ENCODE measurements at places on chromosomes 13 and 19.

DNA sequence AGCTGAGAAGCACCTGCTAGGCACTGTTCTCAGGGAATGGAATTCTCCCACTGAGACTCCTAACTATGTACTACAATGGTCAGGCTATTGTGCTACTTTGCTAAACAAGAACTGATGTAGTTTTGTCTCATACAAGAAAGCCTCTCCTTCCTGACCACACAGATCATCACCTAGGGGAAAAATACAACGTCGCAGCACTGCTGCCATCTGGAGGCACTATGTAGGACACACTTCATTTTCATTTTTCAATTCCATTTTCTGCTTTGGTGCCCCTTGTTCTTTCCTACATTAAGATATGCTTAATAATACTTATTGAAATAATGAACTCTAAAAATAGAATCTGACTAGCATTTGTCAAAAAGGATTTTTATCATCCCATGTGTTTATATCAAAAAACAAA lies 21.1 kb downstream of the PROSER1 start:
- peak; percentile 15 for DNase-seq

GRCh38 chr13:70388935-70389334 lies 280.7 kb upstream of the KLHL1 start:
- no peak for DNase-seq

GRCh38 chr19:34359954-34360315 lies 5.1 kb upstream of the GPI start:
- DNase-seq, result no peak

GRCh38 chr13:92297971-92298942 lies 899.8 kb downstream of the GPC5 start:
- DNase-seq, result no peak

GRCh38 chr19:17487284-17488121 lies 17.2 kb downstream of the SLC27A1 start:
- no peak for DNase-seq

DNA sequence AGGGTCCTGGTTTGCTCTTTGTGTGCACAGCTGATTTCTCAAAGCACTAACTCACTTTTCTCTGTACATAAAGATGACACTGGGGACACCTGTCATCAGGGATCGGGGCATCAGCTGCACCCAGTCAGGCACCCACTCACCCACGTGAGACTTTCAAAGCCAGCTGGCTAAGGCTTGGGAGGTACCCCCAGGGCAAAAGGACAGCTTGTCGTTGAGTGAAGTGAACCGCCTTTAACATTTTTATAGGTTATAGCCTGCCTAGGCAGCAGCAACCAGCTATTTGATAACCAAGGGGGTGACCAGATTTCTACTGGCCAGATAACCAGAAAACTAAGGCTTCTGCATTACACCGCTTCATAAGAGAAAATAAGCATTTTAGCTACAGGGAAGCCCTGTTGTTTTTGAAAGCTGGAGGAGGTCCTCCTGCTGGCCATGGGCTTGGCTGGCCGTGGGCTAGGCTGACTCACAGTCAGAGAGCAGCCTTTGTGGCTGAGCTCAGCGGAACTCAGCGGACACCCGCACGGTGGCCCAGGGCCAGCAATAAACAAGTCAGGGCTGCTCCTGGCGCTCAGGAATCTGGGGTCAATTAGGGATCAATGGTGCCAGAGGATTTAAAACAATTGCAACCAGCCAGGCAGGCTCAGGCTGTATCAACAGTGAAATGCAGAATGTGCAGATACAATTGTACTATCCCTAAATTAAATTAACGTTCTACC lies 57.1 kb downstream of the ALOX5AP start:
- no peak for DNase-seq

GRCh38 chr19:41774515-41774980 lies 19.2 kb downstream of the CEACAM6 start:
- DNase-seq, result no peak

- no peak for DNase-seq
Measured at GRCh38 chr19:12794196-12794941, 3.1 kb downstream of the JUNB start.

GRCh38 chr19:37928527-37929286 lies 21.7 kb downstream of the SIPA1L3 start:
- DNase-seq, result no peak

DNA sequence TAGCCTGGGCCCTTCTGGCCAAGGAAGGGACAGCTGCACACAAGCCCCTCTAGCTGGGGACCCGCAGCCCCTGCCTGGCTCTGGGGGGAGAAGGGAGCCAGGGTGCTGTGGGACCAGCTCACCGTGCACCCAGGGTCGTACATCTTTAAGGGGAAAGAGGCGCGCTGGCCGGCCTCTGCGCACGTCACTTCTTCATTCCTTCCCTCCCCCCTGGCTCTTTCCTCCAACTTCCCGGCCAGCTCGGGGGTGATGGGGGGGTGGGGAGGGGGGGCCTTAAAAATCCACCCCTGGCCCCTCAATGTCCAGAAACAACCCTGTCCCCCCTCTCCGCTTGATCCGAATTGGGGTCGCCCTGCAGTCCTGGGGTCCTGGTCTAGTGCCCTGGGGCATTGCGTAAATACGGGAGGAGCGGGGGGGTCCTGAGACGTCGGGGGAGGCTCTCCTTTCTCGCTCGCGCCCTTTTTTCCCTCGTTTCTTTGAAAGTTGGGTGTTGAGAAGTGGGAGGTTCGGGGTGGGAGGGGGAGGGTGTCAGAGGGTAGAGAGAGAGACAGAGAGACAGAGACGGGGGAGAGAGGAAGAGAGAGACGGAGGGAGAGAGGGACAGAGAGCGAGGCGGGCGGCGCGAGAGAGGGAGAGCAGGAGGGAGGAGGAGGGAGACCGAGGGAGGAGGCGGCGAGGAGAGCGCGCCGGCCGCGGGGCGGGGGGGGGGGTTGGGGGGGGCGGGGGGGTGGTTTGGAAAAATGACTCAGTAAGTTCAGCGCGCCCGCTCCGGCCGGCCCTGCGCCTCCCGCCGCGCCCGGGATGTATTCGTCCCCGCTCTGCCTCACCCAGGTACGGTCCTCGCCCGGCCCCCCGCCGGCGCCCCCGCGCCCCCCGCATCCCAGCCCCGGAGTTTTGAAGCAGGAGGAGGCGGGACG lies at the start of gene NFIC:
TSS of gene NFIC (plus strand) at position 748 of the 917 bp plus-strand sequence. CDS start at position 802, 54 bp downstream.
- no peak for DNase-seq

DNA sequence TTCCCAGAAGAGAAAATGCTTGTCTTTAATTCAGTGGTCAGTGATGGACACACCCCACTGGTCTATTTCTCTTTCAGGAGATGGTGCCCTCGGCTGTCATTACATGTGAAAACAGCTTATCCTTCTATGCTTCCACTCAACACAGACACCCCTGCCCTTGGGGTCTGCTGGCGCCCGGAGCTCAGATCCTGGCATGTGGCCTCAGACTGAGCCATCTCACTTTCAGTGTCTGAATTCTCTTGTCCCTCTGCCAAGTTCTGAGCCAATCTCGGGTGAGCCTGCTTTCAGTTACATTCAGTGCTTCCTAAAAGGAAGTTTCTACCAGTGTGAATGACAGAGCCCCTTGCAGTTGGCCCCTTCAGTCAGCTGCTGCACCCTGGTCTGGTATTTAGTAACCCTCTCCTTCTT lies 293.6 kb downstream of the DNAJC15 start:
- peak; percentile 83 for DNase-seq

DNA sequence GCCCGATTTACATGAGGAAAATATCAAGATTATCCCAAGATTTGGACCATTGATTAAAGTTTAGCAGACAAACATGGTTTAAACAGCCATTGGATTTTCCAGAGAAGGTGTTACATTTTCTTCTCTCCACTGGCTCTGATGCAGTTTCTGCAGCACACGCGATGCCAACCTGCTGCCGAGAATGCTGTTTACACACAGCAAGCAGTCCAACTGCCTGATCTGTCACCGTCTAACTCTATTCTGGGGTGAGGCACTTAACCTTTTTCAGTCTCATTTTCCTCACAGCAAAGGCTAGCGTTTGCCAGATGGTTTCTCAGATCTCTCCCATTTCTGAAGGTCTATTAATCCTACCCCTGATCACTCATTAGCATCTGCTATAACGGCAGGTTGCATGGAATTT lies 763.5 kb upstream of the GPC6 start:
- DNase-seq, result peak; percentile 14

GRCh38 chr13:53382008-53382407 lies 353.4 kb downstream of the OLFM4 start:
- DNase-seq, result no peak

DNA sequence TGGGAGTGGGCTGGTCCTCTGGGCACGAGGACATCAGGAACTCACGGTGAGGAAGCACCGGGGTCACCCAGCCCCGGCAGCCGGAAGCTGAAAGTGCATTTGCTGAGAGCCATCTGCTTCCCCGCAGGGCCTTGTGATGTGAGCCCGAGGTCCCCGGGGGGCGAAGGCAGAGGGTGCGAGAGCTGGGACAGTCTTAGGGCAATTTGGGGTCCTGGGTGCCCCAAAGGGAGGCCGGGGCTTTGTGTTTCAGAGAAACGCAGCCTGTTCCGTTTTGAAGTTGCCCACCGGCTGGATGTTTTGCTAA lies 4.8 kb downstream of the F2RL3 start:
- DNase-seq, result no peak

GRCh38 chr13:31495336-31495735 lies 244.0 kb upstream of the RXFP2 start:
- DNase-seq, result no peak

DNA sequence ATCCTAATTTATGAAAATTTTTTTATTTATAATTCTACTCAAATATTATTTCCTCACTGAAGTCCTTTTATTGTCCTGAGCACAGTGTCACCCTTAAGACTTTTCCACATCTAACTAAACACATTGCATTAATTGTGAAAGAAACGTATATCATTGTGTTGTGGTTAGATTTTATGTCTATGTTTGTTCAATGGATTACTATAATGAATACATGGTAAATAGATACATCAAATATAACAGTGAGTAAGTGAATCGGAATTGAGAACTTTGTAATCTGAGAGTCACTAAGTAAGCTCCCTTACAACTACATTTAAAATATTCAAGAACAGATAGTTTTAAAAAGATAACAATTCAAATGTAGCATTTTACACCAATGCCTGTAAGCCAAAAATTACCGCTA lies 417.6 kb upstream of the PCDH20 start:
- DNase-seq, result no peak

DNA sequence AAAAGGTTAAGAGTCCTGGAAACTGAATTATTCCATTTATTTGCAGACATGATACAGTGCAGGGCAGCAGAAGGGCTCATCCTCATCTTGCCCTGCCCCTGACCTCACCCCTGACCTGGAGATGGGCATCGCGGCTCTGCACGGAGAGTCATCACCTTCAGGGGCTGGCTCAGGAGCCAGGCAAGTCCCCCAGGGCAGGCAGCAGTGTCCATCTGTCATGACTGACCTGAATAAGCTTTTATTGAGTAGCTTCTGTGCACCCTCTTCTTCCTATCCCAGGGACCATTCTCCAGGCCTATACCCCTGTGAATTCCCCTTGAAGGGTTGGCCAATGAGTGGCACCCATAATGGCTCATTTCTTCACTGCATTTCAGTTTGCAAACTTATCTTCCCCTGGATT lies 484.2 kb downstream of the ZNF536 start:
- DNase-seq, result no peak

DNA sequence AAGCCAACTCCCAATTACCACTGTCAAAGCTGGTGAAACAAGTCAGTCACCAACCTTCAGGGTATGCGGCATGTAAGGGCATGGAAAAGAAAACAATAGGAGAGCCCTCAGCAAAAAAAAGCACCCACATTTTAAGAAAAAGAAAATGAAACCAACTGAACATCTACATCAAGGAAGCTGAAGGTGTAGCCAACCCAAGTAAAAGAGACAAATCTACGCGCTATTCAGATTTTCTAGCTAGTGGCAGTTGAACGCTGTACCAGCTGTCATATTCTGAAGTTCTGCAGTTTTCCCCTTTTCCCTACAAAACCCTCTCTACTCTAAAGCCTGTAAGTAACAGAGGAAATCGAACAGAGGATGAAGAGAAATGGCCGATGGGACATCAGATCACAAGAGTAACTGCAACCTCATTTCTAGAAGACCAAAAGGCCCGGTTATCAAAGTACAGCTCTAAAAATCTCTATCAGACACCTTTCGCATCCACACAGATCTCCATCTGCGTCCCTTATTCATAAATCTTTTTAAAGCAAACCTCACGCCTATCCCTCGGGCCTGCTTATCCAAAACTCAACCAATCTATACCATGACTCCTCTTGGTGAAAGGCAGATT lies 1.4 kb downstream of the MYCBP2 start:
- DNase-seq, result peak; percentile 53

GRCh38 chr19:858284-858683 lies 1.2 kb upstream of the CFD start:
- no peak for DNase-seq

- no peak for DNase-seq
Measured at GRCh38 chr13:106548064-106548696, 12.7 kb upstream of the EFNB2 start.

GRCh38 chr19:17455308-17456123 lies 5.2 kb downstream of the NXNL1 start:
- DNase-seq, result no peak

DNA sequence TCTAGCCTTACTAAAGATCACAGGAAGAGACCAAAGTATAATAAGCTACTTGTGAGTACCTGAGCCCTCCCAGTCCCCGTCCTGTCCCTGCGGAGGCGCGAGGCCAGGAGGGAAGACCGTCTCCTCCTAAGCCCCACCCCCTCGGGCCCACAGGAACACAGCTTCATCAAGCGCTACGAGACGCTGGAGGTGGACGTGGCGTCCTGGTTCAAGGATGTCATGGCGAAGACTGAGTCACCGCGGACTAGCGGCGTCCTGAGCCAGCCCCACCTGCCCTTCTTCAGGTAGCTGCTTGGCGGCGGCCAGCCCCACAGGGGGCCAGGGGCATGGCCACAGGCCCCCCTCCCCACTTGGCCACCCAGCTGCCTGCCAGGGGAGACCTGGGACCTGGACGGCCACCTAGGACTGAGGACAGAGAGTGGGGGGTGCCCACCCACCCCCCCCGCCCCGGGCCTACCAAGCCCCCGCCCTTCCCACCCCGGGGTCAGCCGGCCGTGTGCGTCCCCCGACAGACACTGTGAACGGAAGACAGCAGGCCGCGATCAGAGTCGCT lies 2.4 kb upstream of the TGFBR3L start:
- DNase-seq, result no peak

DNA sequence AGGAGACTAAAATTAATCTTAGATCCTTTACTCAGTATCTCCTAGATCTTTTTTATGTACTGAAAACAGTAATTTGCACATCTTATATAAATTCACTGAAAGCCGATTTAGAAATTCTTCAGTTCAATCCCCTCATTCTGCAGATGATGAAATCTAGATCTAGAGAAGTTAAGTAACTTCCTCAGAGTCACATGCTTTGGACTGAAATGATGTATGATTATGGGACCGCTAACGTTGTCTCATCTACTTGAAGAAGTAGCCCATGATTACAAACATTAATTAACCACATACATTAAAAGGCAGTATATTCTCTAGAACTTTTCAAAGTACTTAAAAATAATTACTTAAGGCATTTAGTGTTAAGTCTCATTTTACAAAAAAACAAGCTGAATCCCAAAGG lies 37.8 kb downstream of the ELF1 start:
- DNase-seq, result no peak

- DNase-seq, result no peak
Measured at GRCh38 chr19:961866-962620, 22.1 kb upstream of the WDR18 start.

- no peak for DNase-seq
Measured at GRCh38 chr19:3478409-3479176, 1.7 kb downstream of the SMIM24 start.

GRCh38 chr13:111912991-111913760 lies 153.8 kb upstream of the SOX1 start:
- no peak for DNase-seq

Measured in spinal cord (tissue), 10 donors.